NCI-H1092 (cell line): ENCODE measurements at places on chromosomes 4 and X.

DNA sequence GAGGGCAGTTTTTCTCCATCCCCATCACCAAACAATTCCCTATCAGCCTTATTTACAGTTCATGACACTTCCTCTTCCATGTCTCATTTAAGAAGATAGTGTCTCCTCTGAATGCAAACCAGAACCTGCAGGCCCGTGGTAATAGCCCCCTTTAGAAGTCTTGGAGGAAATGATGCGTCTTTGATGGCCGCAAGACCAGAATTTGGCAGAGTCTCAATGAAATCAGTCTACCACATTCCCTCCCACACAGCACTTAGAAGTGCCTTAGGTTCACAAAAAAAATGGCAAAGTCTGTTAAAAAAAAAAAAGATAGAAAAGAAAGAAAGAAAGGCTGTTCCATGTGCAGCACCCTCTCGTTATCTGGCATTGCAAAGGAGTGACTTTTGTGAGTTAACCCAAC, 2.1 kb upstream of the KDR start:
- no peak for DNase-seq

DNA sequence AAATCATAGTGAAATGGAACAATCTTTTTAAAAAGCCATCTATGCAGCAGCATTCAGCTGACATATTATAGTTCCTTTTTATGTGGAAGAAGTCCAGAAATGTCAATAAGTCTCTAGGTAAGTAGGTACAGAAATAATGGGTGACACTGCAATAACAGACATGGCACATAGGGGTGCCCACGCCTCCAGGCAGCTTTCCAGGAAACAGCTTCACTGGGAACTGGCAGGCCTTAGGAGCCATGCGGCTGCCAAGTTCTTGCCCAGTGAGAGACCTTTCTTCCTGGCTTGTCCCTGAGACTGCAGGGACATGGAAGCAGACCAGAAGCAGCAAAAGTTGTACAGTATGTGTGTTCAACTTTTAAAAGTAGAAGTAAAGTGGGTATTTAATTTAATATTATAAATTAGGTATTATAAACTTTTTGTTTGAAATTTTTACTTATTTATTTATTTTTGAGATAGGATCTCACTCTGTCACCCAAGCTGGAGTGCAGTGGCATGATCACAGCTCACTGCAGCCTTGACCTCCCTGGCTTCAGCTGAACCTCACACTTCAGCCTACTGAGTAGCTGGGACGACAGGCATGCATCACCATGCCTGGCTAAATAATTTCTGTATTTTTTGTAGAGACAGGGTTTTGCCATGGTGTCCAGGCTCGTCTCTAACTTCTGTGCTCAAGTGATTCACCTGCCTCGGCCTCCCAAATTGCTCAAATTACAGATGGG, 12.1 kb upstream of the ETNPPL start:
- DNase-seq = no peak

DNA sequence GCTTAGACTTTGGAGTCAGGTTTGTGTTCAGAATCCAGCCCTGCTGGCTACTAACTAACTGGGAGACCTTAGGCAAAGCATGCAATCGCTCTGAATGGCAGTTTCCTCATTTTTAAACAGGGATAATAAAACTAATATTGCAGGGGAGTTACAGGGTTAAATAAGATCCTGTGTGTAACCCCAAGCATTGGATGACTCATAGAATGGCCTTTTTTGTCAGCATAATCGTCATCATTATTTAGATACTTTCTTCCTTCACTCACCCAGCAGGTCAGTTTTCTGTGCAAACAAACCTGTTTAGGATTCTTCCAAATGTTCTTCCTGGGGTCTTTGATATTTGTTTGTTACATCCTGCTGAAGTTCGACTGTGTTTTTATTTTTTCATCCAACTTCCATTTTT, 208.2 kb downstream of the EVC2 start:
- no peak for DNase-seq

DNA sequence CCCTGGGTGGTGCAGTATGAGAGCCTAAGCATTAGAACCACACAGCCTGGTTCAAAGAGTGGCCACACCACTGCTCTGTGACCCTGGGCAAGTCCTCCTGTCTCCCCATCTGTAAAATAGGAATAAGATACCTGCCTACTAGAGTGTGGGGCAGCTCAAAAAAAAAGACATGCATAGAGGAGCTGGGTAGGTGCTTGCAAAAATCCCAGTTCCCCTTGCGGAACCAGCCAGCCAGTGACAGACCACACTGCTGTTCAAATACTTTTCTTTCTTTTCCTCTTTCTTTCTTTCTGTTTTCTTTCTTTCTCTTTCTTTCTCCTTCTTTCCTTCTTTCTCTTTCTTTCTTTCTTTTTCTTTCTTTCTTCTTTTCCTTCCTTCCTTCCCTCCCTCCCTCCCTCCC, 63.0 kb upstream of the TRIM2 start:
- DNase-seq = no peak

- DNase-seq = no peak
Observed at GRCh38 chr4:113639326-113639725, 122.2 kb downstream of the CAMK2D start.

DNA sequence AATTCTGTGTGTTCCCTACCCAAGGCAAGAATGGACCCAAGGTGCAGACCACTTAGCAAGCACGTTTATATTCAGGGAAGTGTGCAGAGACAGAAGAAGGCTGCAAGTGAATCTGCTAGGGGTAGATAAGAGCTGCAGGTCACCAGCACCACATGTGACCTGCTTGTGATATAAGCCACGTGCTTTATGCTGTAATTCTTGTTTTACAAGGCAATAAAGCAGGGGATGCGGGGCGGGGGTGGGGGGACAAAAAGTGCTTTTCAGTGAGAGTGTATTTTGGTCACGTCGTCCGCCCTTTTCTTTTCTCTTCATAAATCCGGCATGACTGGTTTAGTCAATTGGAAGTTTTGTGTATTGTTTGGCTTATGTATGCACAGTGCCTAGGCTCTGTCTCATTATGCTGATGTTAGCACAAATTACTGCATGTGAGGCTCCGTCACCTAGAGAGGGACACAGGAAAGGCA, 192.7 kb downstream of the RBMX2 start:
- no peak for DNase-seq

DNA sequence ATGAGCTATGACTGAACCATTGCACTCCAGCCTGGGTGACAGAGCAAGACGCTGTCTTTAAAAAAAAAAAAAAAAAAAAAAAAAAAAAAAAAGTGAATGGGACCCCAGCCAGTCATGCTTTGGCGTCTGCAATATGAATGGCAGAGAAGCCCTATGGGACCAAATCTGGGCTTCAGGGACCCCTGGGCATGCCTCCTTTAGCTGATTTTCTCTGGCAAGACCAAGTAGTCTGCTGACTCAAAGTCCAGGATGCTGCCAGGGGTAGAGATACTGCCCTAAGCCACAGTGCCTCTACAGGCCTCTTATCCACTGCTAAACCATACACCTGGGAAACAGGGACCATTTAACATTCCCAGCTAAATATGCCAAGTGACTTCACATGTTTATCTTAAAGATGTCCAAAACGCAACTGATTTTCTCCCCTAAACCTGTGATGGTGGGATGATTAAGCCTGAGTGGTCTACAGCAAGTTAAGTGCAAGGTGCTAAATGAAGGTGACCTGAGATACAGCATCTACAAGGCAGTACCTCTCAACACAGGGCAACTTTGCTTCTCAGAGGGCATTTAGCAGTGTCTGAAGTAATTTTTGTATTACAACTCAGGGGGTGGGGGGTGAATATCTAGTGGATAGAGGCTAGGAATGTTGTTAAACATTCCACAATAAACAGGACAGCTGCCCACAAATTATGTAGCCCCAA, 5.8 kb downstream of the RPS4X start:
- DNase-seq = no peak

- DNase-seq = no peak
Observed at GRCh38 chr4:41174444-41174843, 39.9 kb downstream of the APBB2 start.

DNA sequence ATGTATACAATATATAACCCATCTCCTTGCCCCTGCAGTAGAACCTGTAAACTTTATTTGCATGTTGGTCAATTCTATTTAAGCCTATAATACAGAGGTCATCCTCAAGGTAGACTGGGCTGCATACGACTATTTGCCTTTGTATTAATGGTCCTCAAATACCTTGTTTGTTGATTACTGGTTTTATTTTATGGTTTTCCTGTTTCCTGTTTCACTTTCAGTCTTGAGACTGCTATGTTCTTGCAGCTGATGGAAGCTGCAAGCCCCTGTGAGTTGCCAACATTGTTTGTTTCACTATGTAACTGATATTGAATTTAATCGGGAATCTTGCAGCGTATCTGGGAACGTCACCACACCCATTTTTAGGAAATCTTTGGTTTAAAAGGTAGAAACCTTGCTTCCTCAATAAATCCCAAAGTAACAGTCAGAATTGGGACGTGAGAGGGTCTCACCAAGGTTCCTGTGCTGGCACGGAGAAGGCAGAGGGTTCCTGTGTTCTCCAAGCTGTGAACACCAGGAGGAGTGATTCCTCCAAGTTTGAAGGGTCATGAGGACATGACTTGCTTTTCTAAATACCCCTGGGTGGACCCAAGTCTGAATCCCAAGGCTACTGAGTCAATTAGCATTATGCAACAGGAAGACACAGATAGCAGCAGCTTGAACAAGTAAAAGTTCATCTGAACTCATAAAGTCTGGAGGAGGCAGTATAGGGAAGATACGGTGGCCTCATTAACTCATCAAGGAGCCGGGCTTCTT, 110.6 kb upstream of the PNPLA4 start:
- no peak for DNase-seq
